Activated CD4-positive, CD25-positive, alpha-beta regulatory T cell (primary cell): ENCODE measurements at places on chromosomes 16 and 17.

DNA sequence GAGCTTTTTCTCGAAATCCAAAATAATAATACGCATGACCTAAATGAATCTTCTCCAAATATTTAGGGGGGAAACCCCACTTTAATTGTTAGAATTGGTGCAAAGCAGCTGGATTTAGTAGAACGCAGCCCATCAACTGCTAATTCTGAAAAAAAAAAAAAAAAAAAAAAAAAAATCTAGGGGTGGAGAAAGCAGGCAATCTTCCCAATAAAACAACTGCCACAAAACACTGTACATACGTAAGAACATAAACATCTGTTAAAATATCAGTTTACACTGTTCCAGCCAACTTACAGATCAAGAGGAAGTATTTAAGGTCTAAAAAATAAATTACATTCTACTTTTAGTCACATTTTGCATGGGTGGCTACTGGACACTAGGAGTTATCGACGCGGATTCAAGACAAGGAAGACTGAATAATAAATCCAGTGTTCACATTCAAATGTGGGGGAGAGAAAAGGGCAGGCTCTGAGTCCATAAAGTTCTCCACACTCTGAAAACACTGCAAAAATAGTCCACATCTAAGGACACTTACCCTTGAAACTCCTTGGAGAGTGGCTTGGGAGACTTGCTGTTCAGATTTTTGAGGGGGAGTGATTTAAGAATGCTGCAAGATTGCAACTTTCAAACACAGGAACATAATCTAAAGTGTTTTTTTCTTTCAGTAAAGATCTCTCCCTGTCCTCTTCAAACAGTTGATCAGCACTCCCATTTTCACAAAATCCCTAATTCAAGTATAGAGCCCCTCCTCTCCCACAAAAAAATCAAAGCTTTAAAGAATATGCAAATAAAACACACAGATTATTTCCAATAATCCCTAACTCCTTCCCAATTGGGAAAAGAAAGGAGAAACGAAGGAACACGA is 1.3 kb downstream of the APPBP2 start:
- DNase-seq = no peak

DNA sequence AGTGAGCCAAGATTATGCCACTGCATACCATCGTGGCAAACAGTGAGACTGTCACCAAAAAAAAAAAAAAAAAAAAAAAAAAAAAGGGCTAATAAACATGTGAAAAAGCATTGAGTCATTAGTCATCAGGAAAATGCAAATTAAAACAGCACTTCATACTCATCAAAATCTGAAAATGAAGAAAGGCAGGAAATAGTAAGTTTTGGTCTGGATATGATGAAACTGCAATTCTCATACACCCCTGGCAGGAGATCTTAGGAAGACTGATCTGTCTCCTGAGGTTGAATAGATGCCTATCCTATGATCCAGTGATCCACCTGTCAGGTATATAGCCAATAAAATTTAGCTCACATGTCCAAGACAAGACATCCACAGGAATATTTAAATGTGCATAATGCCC is 212.7 kb downstream of the CPPED1 start:
- DNase-seq = no peak

- no peak for DNase-seq
These were observed 145.2 kb downstream of the CLEC16A start for GRCh38 chr16:11089504-11090124.

DNA sequence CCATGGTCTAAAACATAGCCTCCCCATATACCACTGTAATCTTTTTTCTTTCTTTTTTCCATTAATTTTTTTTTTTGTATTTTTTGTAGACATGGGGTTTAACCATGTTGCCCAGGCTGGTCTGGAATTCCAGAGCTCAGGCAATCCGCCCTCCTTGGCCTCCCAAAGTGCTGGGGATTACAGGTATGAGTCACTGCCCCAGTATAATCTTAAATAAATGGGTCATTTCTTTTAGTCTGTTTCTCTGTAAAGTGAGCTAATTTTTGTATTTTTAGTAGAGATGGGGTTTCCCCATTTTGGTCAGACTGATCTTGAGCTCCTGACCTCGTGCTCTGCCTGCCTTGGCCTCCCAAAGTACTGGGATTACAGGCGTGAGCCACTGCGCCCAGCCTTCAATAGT is 5.7 kb upstream of the NME1 start:
- DNase-seq = no peak

DNA sequence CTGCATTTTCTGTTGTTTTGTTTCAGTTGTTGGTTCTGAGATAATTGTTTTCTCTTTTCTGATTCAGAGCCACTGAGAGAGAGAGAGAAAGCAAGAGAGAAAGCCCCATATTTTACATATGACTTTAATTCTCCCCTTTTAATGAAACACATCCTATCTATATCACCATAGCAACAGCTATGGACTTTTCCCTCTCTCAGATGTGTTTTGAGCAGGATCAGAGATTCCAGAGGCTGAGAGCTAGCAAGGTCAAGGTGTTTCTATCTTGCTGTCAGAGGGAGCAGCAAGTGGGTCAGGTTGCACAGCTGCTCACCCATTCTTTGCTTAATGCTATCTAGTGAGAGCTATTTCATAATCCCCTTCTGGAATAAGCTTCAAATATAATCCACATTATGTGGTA is 415.9 kb downstream of the CA10 start:
- DNase-seq = no peak

- DNase-seq = no peak
These were observed 103.7 kb downstream of the GOSR1 start for GRCh38 chr17:30580916-30581315.

- no peak for DNase-seq
These were observed 10.2 kb upstream of the NATD1 start for GRCh38 chr17:21263376-21263775.

- DNase-seq = no peak
These were observed 36.0 kb downstream of the NTN1 start for GRCh38 chr17:9057310-9057709.

DNA sequence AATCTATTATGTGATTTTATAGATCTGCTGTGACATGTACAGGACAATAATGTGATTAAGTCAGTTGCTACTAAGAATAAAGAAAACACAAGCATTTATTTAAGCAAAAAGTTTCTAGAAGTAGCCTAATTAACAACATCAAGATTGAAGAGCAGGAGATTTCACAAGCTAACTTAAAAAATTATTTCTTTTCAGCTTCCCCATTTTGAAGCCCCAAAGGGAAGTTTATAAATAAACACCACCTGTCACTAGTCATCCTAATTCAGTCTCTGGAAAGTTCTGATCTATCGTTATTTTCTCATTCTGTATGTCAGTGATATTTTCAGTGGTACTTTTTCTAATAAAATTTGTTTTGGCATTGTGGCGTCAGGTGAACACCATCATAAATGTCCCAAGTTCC is 8.3 kb downstream of the CAPNS2 start:
- DNase-seq = no peak

GRCh38 chr16:89359264-89360147 is 130.9 kb downstream of the ANKRD11 start:
- no peak for DNase-seq

DNA sequence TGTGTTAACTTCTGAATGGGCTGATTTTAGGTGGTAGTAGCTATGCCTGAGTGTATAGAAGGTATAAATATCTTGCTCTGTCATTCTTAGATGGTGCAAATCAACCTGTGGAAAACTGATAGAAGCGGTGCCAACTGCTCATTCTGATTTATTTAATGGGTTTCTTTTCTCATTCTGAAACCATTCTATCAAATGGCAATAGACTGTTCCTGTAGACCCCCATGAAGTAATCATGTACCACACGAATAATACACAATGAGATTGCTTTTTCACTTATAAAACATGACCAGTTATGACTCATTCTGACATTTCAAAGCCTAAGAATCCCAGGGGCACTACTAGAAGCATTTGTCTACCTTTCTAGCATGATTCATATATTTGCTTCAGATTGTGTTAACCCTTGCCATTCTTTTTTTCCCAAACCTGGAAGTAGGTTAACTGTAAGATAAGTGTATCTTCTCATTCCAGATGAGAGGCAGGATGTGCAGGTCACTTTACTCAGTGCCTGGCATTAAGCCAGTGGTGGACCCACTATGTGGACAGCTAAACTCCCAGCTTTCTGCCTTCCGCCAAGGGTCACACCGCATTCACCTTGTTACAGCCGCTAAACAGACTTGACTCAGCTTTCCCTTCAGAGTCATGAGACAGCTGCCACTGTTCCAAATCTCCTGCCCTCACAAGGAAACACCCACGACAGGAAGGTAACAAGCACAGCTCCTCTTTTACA is 16.4 kb upstream of the SLC16A11 start:
- DNase-seq = no peak

DNA sequence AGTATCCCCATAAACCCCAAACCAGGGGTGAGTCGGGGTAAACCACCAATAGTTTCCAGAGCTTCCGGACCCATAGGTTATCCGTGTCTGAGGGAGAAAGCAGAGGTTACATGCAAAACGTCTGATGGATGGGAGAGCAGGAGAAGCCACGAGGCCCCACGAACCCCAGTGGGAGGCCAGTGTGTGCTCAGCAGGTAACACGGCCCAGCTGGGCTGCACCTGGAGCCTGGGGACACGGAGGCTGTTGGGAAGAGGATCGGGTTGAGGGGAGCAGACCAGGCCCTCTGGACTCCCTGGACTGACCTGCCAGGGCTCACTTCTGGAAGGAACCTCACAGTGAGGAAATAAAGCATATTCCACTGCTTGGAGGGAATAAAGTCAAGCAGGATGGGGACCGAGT is 78.1 kb downstream of the SEC14L1 start:
- DNase-seq = no peak

- no peak for DNase-seq
These were observed 16.5 kb downstream of the PITPNM3 start for GRCh38 chr17:6539871-6540270.

DNA sequence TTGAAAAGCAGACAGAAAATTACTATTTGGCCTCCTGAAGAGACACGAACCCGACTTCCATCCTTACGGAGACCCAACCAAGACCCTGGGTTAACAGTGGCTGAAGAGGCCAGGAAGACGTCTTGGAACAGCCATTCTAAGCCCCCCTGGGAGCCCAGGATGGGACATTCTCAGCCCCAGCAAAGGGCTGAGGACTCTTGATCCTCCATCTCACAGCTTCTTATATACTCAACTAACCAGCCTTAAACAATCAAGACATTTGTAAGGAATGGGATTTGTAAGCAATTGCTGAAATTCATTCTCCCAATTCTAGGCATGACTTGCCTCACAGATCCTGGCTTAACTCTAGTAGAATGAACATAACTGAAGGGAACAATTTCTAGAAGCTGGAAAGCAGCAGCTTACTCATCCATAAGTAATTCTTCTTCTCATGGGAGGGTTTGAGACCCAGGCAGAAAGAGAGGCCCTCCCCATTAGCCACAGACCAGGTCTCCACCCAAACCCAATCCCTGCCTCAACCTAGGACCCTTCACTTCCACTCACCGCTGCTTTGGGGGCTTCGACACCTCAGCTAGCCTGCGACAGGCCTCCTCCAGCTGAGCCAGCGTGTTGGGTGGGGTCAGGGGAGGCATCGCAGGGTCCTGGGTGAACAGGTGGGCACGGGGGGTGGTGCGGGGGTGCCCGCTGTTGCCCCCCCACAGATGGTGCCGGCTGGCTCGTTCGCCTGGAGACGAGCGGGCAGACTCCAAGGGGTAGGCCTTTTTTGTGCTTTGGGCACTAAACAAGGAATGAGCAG is 25.5 kb downstream of the AXIN2 start:
- no peak for DNase-seq

DNA sequence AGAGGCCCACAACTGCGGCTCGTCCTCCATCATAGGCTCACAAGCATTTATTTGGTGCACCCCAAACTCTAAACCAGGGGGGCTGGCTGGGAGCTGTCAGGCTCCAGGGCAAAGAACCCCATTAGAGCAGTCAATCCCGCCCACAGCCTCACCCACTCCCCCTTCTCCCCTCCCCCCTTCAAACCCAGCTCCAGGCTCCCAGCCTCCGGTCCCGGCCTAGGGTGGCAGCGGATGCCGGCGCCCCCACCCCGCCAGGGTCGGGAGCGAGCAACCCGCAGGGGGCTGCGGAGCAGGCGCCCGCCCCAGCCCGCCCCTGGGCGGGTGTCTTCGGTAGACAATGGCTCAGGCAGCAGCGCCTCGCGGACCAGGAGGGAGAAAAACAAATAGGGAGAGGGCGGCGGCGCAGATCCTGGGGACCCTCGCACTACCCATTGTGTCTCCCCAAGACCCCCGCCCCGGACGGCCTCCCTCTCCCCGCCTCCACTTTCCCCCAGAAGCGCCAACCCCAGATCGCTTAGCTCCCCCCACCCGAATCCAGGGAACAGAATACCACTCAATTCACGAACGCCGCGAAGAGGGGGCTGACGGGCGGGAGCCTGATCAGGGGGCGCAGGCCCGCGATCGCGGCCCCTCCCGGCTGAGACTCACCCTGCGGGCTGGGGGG is 572 bp downstream of the FAM171A2 start:
- no peak for DNase-seq

- no peak for DNase-seq
These were observed 2.0 kb upstream of the AATF start for GRCh38 chr17:36946726-36947091.

DNA sequence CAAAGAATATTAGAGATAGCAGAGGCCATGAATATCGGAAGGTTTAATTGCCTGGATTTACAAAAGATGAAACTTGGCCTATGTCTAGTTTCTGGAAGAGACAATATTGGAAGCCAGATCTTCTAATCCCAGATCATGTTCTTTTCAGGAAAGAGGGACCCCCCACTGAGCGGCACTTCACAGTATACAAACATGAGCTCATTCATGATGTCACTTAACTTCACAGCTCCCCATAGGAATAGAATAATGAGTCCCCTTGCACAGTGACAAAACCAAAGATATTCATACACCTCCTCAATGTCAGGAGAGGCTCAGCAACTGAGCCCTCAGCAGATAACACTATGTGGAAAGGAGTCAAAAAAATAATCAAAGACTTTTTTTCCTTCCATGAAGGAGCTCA is 147.5 kb downstream of the CDH11 start:
- no peak for DNase-seq

- no peak for DNase-seq
These were observed 4.8 kb upstream of the ATP2A3 start for GRCh38 chr17:3968886-3969524.

DNA sequence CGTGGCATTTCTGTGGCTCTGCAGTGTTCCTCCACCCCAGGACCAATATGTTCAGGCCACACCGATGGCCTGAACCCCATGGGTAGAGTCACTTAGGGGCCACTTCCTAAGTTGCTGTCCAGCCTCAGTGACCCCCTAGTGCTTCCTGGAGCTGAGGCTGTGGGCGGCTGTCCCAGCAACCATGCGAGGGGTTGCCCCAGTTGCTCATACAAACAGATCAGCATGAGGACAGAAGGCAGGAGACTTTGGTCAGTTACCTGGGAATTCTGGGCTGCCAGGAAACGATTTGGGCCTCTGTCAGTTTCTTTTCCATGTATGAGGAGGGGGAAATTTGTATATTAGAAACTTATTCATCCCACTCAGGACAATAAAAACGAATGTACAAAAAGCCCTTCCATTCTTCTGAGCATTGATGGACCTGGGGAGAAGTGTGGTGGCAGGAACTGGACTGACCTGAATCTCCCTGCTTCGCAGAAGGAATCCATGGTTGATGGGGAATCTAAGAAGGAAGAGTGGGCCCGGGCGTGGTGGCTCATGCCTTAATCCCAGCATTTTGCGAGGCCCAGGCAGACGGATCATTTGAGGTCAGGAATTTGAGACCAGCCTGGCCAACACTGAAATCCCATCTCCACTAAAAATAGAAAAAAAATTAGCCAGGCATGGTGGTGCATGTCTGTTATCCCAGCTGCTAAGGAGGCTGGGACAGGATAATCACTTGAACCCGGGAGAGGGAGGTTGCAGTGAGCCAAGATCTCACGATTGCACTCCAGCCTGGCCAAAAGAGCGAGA is 4.9 kb upstream of the IL32 start:
- no peak for DNase-seq

- no peak for DNase-seq
These were observed 660 bp downstream of the RHBDF1 start for GRCh38 chr16:71540-72401.
